ENCODE measurements at places on chromosomes 3 and 15.

DNA sequence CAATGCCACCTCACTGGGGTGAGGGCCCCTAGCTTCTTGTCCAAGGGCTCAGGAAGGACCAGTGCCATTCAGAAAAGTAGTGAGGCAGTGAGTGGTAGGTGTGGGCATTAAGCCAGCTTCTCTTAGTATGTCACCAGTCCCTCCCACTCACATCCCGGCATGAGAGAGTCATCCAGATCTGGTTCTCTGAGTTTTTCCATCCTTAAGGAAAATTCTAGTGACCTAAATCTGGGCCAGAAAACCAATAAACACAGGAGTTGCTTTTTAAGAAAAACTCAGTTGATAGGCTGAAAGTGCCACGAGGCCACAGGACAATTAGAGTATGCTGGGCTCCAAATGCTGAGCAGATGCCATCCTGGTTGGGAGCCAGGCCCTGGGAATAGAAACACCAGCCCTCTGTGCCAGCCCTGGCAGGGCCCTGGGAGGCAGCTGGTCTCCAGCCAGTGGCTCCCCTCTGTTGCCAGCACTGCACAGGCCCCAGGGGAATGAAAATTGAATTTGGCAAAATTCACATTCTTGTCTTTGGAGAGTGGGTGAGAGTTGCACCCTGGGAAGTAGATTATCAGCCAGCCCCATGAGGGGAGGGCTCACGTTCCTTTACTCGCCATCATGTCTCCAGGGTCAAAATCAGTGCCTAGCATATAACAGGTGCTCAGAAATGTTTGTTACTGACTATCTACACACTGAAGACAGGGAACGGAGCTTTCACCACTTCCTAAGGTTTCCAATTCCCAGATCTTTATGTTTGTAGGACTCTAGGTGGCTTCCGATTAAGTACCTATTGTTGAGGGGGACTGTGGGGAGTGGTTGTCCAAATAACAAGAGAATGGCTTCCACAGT lies 52.8 kb downstream of the FAM43A start:
- DNase-seq: no peak

- no peak for DNase-seq
Observed at GRCh38 chr3:129116482-129116946, 5.1 kb downstream of the RAB43 start.

GRCh38 chr15:56775641-56776040 lies 42.3 kb upstream of the ZNF280D start:
- no peak for DNase-seq

GRCh38 chr15:60656041-60656440 lies 177.1 kb upstream of the ICE2 start:
- DNase-seq: no peak

DNA sequence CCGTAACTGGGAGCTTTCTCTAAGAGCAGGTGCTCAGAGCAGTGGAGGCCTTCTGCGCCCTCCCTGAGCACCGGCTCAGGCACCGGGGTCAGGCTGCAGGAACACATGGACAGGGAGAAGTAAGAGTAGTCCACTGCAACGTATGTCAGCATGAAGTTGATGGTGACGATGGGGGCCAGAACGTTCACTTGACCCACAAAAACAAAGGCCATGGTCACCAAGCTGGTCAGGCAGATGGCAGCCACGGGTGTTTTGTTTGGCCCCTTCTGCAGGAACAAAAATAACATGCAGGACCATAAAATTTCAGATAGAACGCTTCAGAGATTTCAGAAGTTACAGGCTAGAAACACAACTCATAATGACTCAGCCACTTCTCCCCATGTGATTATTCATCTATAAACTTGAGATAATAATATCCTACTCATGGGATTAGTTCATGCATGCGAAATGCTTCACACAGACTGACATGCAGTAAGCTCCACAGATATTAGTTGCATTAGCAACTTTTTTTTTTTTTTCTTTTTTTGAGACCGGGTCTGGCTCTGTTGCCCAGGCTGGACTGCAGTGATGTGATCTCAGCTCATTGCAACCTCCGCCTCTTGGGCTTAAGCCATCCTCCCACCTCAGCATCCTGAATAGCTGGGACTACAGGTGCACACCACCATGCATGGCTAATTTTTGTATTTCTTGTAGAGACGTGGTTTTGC lies 52.2 kb upstream of the HEG1 start:
- no peak for DNase-seq

DNA sequence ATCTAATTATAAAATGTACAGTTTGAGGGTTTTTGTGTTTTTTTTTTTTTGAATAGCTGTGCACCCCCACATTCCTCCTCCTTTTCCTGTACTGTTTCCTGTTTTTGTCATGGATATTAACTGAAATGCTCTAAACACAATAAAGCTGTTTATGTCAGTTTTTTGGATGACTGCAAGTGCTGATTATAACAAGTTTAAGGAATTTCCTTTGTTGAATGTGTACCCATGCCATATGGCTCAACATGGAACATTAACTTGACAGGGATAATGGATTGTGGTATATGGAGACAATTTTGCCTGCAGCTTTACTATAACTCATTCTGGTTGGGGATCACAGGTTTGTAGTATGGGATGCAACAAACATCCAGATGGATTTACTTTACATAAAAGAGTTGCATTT lies 216.4 kb downstream of the TCF12 start:
- DNase-seq: no peak

- DNase-seq: no peak
Observed at GRCh38 chr15:36449084-36449661, 130.3 kb upstream of the CDIN1 start.

- DNase-seq: no peak
Observed at GRCh38 chr3:86047161-86047560, 943.8 kb downstream of the VGLL3 start.

DNA sequence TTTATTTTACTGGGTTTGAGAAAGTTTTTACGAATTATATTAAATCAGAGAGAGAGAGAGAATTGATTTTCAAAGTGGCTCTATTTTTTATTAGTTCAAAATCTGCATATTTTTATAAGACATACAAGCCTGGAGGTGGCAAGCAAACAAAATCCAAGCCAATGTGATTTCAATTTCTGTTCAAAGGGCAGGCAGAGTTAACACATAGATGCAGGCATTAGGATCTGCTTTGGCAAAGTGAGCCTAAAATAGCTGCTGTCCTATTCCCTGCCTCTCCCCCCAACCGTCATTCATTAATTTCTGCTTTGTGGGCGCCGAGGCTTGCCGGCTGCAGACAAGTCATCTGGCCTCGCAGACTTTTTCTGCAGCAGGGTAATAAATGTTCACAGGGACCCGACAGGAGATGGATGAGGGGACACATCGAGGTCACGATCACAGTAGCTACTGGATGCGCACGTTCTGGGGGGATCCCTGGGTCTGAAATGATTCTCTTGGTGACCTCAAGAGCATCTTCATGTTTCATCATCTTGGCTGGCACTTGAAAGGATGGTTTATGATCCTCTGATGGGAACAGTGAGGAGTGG lies 123.9 kb upstream of the SLC6A11 start:
- no peak for DNase-seq

Measured in stimulated activated CD4-positive, alpha-beta T cell treated with anti-CD3 and anti-CD28 coated beads, Interleukin-4, amount 100 ng/mL, for 48 hours (primary cell).